ENCODE measurements at places on chromosomes 1 and 21. TPM values are rescaled to one million over a fixed set of nuclear protein-coding genes. Genes with fewer than 3 reads are reported as not detected.
A peak's percentile ranks its signal among the peaks of the same experiment; 100 is the strongest.

PRELP gene
- total RNA-seq, result not detected

SYT14 gene
- 5.2 TPM for total RNA-seq

KANK4 gene
- not detected for total RNA-seq

TIE1 gene
- 1.5 TPM for total RNA-seq

HMGCS2 gene
- total RNA-seq, result not detected

PUM1 gene
- total RNA-seq, result 43.3 TPM

CHAF1B gene
- total RNA-seq, result 19.0 TPM

LENEP gene
- total RNA-seq, result not detected

RBM11 gene
- 2.1 TPM for total RNA-seq

CHODL gene
- not detected for total RNA-seq

KIAA1614 gene
- not detected for total RNA-seq

KCNC4 gene
- total RNA-seq, result 1.6 TPM

DNAJC28 gene
- 0.44 TPM for total RNA-seq

RHD gene
- total RNA-seq, result not detected

SLC45A3 gene
- total RNA-seq, result 37.6 TPM

CTPS1 gene
- 63.4 TPM for total RNA-seq

IFNAR2 gene
- total RNA-seq, result 2.1 TPM

DNA sequence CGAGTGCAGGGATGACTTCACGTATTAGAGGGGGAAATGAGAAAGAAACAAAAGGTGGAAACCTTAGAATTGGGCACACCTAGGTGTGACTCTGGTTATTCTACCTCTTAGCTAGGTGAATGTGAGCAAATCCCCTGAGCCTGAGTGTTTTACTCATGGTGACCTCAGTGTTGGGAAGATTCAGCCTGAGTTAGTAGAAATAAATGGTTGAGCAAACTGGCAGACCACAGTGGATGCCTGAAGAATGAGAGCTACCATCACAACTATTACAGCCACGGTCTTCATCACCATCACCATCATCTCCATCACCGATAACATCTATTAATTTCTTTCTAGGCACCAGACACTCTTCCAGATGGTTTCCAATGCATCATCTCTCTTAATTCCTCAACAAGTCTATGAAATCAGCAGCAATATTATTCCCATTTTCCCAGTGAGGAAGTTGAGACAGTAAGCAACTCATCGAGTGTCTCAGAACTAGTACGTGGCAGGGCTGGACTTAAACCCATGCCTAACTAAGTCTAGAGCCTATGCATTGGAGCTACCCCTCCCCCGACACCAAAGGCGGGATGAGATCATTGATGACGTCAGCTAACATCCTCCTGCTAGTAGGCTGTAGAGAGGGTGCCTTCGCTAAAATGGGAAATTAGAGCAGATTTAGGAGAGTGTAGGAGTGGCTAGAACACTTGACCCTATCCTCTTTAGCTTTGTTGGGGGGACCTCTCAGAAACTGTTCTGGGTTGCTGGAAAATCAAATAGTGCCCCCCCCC, 7.9 kb upstream of the KAZN start:
- no peak for DNase-seq

DNA sequence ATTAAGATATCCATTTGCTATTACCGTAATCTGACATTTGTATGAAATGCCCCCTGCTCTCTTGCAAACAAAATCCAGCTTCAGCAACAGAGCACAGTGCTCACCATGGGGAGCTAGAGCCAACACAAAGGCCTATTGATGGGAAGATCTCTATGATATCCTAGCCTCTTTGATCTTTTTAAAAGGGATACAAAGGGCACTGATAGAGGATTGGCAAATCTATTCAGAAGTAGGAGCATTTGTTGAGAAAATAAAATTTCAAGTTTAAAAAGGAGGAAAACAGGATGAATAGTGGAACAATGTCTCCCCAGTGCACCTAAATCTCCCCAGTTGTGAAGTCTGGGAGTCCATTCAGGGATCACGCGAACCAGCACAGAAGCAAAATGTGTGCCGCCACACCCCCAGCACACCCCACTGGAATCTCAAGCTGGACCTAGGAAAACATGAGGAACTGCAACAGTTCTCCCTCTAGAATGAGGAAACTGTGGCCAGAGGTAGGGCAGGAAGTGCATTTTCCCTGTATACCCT, 32.2 kb downstream of the MRAP start:
- no peak for DNase-seq

DNA sequence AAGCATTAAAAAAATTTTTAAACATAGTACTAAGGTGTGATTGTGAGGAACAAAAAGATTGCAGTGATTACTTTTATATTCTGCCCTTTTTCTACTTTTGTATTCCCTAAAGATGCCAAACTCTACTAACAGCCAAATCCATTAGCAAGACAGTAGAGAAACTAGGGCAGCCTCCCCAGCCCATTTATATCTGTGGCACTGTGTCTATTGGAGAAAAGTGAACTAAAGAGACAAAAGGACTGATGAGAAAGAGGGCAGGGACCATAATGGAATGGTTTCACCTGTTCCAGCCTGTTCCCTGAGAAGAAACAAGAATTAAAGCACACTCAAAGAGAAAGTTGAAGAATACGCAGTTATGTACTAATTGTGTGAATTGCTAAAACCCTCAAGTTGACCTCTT, 56.6 kb downstream of the ATG4C start:
- DNase-seq, result no peak

GRCh38 chr1:111203681-111204200, 3.3 kb upstream of the DENND2D start:
- DNase-seq, result peak; percentile 54

- DNase-seq, result no peak
Observed at GRCh38 chr21:31252611-31253010, 91.5 kb downstream of the TIAM1 start.

- DNase-seq, result peak; percentile 52
Observed at GRCh38 chr21:45405271-45405818, 380 bp downstream of the COL18A1 start.

DNA sequence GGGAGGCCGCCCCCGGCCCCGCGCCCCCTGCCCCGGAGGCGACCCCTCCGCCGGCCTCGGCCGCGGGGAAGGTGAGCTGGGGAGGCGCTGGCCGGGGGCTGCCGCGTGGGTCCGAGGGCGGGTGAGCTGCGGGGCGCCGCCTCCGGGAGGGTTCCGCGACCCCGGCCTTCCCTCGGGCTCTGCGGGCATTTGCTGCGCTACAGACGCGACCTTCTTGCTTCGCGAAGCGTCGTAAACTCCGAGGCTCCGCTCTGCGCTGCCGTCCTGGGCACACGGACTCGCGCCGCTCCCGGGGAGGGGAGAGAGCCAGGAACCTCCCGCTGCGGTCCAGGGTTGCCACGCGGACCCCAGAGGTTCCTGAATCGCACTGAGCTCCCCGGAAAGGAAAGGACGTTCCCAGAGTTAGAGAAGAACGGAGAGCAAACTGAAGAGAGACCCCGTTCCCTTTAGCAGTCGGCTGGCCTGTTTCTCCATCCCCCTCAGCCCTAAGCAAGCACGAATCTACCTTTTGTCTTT, 345 bp downstream of the SLX9 start:
- DNase-seq, result no peak

GRCh38 chr1:31549809-31550620, 26.3 kb upstream of the TINAGL1 start:
- DNase-seq, result peak; percentile 80

GRCh38 chr1:198125995-198126735, 30.6 kb upstream of the NEK7 start:
- DNase-seq, result peak; percentile 69

DNA sequence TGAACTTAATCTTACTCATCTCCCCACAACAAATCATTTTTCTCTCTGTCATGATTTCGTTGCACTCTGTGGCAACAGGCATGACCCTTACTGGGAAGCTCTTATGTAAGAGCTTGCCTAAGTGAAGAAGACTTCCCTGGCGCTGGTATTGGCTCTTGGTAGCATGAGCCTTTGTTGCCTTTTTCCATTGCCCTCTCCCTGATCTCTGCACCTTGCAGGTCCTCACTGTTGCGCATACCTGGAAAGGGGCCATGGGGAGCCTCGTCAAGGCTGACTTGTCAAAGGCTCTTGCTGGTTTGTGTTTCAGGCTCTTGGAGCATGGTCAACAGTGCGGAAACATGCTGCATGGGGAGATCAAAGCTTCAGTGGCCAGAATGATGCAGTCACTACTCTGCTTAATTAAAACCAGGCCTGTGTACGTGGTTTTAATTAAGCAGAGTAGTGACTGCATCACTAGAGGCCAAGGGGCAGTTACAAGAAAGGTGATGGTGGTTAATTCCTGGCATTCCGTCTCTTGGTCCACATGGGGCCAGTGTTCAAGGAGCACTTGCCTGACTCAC, 141.3 kb downstream of the SPATA46 start:
- DNase-seq, result no peak

DNA sequence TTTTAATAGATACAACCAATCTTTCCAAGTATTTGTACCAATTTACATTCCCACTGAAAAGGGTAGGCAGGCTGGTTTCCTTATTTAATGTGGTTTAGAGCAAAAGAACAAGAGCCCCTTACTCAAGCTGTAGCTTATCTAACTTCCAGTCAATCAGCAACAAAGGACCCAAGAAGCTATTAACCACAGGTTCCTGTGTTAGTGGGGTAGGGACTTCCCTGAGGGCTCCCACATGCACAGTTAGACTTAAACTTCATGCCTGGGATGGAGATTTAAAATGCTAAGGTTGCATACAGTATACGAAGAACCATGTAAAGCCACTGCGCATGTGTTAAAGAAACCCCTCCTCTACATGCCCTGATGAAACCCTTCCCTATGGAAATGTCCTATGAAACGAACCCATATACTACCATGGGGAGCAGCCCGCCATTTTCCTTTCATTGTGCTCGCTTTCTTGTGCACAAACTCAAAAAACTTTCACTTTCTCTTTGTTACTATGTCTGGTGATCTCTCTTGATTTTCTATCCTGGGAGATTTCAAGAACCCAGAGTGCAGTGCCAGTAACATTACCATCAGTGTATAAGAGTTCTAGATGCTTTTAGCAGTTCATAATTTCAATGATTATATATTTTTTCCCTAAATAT, 23.3 kb upstream of the ST6GALNAC5 start:
- DNase-seq, result no peak

GRCh38 chr1:234776876-234777855, 167.2 kb upstream of the IRF2BP2 start:
- DNase-seq, result peak; percentile 3

DNA sequence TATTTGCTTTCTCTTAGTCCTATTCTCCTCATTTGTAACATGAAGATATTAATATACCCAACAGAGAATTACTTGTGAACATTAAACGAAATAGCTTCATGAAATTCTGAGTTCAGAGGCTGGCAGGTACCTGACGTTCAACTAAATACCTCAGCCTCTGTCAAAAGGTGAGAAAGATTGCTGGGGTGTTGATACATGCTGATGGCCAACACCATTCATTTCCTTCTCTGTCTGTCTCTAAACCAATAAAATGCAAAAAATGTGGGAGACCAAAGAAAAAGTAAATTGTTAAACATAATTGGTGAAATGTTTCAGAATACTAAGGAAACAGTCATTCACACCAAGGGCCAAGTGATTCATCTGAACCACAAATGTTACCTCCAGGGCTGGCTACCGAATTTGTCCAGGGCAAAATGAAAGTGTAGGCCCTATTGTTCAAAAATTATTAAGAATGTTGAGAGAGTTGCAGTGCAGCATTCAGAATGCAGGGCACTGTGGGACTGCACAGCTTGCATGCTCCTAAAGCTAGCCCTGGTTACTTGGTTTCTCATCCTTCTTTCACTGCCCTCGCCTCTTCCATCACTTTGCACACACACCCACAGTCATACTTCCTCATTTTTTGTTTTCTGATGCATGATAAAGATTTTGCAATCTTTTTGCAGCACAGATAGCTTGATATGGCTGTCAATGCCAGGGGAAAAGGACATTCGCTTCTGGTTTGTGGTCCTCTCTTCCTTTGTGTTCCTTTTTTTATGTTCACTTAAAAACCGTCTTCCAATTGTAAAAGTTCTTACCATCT, 414.3 kb upstream of the NR5A2 start:
- DNase-seq, result peak; percentile 27

- DNase-seq, result peak; percentile 38
Observed at GRCh38 chr1:93842750-93843500, 36.1 kb downstream of the DNTTIP2 start.

- DNase-seq, result no peak
Observed at GRCh38 chr1:6014130-6014999, 22.1 kb upstream of the NPHP4 start.

DNA sequence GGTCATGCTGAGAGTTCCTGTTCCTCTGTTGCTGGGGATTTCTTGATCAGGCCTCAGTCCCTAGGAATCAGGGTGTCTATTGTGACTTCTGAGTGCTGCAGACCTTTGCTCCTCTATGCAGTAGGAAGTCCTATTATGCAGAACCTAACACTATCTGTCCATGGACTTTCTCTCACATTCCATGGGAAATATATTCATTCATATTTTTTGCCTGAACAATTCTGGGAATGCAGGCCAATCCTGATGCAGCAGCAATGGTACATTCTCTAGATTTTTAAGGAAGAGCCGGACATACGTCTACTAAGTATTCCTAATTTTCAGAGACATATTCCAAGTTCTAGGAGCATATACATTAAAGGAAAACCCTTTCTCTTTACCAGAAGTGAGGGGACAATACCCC, 61.1 kb upstream of the C1orf87 start:
- no peak for DNase-seq

DNA sequence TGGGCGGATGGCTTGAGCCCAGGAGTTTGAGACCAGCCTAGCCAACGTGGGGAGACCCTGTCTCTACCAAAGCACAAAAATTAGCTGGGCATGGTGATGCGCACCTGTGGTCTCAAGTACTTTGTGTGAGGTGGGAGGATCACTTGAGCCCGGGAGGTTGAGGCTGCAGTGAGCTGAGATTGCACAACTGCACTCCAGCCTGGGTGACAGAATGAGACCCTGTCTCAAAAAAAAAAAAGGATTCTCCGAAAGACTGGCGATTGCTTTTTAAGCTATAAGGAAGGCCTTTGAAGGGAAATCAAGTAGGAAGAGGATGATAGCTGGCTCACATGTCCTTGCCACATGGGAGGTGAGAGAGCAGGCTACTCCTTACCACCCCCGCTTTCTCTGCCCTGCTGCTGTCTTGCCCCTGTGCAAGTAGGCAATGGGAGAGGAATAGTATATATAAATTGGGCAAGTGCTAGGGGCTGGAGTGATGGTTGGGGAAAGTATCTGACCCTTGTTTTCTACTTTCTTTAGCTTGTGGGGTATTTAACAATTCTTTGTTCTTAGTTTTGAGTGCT, 3.8 kb upstream of the LAMTOR5 start:
- no peak for DNase-seq

- no peak for DNase-seq
Observed at GRCh38 chr1:7448986-7449385, 322.1 kb upstream of the VAMP3 start.

- DNase-seq, result peak; percentile 19
Observed at GRCh38 chr1:102628109-102628613, 480.2 kb downstream of the COL11A1 start.

- DNase-seq, result peak; percentile 30
Observed at GRCh38 chr1:150366416-150367296, 2.7 kb downstream of the RPRD2 start.

GRCh38 chr1:116258668-116259419, 114.2 kb upstream of the ATP1A1 start:
- no peak for DNase-seq

- no peak for DNase-seq
Observed at GRCh38 chr1:230012093-230012393, 55.0 kb upstream of the GALNT2 start.

GRCh38 chr1:23422241-23422877, 2.2 kb downstream of the TCEA3 start:
- DNase-seq, result peak; percentile 68

Measured in PC-3 (cell line).